ENCODE measurements at places on chromosomes 11 and 22. TPM values are rescaled to one million over a fixed set of nuclear protein-coding genes. Genes with fewer than 3 reads are reported as not detected.

Gene LRRC74B
- not detected for total RNA-seq

Gene NPAS4
- total RNA-seq: not detected

Gene RFPL2
- not detected for total RNA-seq

Gene IPO7
- total RNA-seq: 103 TPM

Gene KCTD14
- 1.1 TPM for total RNA-seq

Gene GNAZ
- total RNA-seq: 1.3 TPM

Gene YDJC
- total RNA-seq: 3.3 TPM

Gene CABP7
- not detected for total RNA-seq

Gene TMEM25
- 15.2 TPM for total RNA-seq

Gene DMC1
- 1.1 TPM for total RNA-seq

Gene OR51B2
- not detected for total RNA-seq

Gene MS4A18
- total RNA-seq: not detected

Gene HTR3B
- not detected for total RNA-seq

Gene ACRV1
- total RNA-seq: not detected

Gene NDUFS3
- 80.5 TPM for total RNA-seq

Gene MRGPRE
- total RNA-seq: not detected

Gene UBE2L3
- total RNA-seq: 10.4 TPM

Gene PRG3
- total RNA-seq: not detected

Gene CASP1
- 5.9 TPM for total RNA-seq

Gene UPB1
- not detected for total RNA-seq

Gene DSCAML1
- not detected for total RNA-seq

Gene C11orf87
- total RNA-seq: not detected

Gene SCUBE1
- total RNA-seq: not detected

Gene SAA1
- total RNA-seq: not detected

Gene SYNGR1
- 23.6 TPM for total RNA-seq

Gene OLFML1
- total RNA-seq: 0.15 TPM

Gene GLYATL2
- total RNA-seq: not detected

Gene CATSPERZ
- total RNA-seq: 0.15 TPM

Gene CTSW
- total RNA-seq: not detected

Gene ARVCF
- total RNA-seq: 22.9 TPM

Gene KCNC1
- not detected for total RNA-seq

Gene MLC1
- under 0.01 TPM for total RNA-seq

Gene CLMP
- 47.2 TPM for total RNA-seq
